Stimulated activated CD4-positive, alpha-beta T cell treated with anti-CD3 and anti-CD28 coated beads, Interleukin-2, amount 100 ng/mL, for 4 hours (primary cell): ENCODE measurements at places on chromosomes 2 and 18.

DNA sequence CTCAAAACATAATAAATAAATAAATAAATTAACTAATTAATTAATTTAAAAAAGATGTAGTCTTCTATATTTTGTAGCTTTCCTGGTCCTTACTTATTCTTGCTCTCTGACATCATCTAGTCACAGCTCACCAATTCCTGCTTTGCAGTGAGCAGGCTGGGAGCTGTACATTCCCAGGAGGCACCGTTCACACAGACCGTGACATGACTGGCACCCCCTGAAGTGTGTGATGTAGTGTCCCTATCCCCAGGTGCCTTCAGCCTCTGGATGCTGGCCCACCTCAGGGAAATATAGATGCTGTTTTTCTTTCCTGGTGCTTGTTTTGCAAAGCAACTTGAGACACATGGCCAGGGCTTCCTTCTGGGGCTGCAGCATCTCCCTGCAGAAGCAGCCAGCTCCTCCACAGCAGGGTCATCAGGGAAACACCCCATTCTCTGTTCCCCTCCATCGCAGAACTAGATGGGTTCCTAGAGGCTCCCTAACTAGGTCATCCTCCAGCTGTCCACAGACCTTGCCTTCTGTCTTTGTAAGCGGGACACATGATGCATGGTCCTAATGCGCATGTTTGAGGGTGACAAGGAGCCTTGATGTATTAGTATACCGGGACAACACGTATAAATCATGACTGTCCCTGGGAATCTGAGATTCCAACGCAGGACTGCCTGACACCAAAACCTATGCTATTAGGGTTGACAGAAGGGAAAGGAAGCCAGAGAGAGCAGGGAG is 76.4 kb downstream of the RHOB start:
- no peak for DNase-seq

DNA sequence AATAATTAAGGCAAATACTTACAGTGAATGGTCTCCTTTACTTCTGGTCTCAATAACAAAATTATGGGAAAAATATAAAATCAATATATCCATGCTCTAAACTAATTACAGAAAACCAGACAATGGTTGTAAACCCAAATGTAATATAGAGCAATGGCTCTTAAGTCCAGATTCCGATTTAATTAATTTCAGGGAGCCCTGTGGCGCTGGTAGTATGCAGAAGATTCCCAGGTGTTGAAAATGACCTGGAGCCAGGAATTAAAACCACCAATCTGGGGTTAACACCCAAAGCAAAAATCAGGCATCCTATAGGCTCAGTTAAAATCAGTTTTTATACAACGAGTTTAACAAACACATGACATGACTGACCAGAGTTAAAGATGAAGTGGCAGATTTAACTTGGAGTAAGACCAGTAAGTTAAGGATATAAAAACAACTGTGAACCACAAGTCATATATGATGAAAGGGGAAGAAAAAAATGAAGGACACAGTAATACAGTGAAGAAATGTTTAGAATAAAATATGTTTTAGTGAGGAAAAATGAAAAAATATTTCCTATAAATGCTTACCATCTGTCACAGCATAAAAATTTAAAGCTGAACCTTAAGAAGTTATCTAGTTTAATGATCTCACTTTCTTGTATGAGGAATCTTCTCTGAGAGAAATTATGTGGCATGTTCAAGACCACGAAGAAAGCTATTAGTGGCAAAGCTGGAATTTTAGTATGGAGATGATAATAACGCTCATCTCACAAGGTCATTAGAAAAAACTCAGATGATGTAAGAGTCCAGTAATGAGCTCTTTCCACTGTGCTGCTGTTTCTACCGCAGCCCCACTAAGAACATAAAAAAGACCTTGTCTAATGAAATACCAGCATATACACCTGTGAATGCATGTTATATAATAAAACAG is 45.8 kb upstream of the FLACC1 start:
- no peak for DNase-seq

DNA sequence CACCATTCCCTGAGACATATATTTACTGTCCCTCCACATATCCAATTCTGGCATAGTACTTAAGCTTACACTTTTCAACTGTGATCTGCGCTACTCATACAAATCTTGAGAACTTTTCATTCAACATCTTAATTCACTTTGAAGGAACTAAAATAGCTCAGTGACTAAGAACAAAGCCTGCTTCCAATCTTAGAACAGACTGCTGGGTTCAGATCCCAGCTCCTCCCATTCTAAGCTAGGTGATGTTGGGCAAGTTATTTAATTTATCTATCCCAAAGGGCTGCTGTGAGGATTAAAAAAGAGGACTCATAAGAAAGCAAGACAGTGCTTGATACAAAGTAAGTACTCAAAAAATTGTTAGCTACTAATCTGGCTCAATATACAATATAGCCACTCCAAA is 57.9 kb downstream of the UGP2 start:
- DNase-seq = no peak

DNA sequence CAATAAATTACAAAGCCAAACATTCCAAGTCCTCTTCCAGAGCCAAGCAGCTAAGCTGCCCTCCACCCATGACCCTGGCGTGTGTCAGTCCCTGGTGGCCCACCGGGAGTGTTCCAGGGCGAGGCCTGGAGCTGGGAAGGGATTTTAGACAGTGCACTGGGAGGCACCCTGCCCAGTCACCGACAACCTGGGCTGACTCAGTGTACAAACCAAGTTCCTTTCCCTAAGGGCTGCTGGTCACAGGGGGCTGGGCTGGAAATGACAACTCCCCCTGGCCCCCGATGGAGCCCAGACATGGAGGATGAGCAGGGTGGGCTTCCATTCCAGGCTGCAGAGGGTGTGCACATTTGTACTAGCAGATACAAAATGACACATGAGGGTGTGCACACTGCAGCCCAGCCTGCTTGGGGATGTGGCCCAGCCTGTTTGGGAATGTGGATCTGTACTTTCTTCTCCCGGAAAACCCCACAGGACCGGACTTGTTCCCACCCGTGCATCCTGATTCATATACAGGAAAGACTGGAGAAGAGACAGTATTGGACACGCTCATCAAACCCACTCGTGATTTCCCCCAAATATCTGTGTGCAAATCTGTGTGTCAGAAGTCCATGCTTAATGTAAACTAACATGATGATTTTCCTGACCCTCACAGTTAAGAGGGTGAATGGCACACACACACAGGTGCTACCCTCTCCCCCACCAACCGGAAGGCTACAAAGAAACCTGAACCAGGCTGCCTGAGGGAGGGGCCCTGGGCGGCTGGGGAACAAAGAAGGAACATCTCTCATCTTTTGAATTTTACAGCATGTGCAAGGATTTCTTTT is 58.9 kb downstream of the NDUFA10 start:
- no peak for DNase-seq

DNA sequence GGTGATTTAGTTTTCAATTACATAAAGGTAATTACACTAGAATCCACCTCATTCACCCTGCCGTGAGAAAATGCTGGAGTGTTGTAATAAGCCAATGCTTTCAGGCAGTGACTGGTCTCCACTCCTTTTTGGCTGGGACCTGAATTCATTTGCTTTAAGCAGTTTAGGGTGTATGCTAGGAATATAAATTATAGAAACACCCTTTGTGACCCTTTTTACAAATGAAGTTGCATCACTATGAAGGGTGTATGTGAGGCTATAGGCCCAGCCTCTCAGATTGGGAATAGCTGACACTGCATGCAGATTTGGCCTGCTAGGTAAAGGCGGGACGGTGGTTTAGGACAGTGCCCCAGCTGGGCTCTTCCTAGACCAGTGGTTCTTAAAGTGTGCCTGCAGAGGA is 50.8 kb upstream of the NFE2L2 start:
- DNase-seq = no peak

- DNase-seq = no peak
Observed at GRCh38 chr2:22450831-22451230, 934.1 kb upstream of the KLHL29 start.

DNA sequence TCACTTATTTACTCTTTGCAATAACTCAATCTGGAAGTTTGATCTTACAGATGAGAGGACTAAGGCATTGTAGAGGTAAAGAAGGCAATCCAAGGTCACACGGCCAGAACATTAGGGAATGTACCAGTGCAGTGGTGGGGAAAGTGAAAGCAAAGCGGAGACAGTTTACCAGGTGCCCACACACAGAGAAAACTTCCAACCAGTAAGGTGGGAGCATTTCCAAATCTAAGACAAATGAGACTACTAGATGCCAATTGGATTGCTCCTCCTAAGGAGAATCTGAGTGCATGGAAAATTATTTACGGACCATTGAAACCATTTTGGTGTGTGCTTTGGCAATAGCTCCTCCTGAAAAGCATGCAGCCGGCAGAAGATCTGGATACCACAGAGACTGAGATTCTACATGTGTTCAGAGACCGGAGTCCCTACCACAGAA is 34.9 kb downstream of the SLC20A1 start:
- DNase-seq = no peak

GRCh38 chr2:53103679-53104078 is 663.9 kb upstream of the CHAC2 start:
- DNase-seq = no peak

DNA sequence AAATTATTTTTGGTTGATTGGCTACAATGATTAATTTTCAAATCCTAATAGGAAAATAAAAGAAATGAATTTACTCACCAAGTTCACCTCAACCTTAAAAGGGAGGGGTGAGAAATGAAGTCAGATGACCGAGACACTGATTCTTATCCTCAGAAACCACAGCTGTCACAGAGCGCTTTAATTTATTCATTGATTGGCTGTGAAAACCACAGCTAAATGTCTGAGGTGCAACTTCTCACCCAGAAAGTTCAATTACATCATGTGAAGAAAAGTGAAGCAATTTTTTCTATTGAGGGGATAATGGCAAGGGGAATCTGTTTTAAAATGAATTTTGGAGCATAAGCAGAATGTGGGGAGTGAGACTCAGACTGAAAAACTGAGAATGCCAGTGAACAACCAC is 128.4 kb downstream of the RNF152 start:
- no peak for DNase-seq

DNA sequence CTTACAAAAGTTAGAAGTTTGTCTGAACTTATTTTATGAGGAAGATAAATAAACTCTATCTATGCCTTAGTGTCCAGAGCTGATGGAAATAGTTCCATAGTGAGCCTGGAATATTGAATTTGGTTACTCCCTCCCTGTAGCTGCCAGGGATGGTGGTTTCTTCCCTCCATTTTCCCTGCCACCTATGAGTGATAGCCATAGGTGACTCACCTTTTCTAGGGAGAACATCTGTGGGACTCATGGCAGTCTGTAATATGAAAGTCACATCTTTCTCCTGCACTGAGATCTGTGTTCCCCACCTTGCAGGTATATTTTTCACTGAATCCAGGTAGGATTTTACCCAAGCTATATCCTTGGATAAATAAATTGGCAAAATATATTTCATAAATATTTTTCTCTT is 148.8 kb downstream of the TPGS2 start:
- no peak for DNase-seq

- no peak for DNase-seq
Observed at GRCh38 chr2:235343156-235343774, 150.6 kb upstream of the AGAP1 start.

GRCh38 chr2:186584053-186584452 is 5.8 kb upstream of the ITGAV start:
- DNase-seq = no peak

- DNase-seq = no peak
Observed at GRCh38 chr18:55465313-55465712, 122.7 kb downstream of the TCF4 start.

DNA sequence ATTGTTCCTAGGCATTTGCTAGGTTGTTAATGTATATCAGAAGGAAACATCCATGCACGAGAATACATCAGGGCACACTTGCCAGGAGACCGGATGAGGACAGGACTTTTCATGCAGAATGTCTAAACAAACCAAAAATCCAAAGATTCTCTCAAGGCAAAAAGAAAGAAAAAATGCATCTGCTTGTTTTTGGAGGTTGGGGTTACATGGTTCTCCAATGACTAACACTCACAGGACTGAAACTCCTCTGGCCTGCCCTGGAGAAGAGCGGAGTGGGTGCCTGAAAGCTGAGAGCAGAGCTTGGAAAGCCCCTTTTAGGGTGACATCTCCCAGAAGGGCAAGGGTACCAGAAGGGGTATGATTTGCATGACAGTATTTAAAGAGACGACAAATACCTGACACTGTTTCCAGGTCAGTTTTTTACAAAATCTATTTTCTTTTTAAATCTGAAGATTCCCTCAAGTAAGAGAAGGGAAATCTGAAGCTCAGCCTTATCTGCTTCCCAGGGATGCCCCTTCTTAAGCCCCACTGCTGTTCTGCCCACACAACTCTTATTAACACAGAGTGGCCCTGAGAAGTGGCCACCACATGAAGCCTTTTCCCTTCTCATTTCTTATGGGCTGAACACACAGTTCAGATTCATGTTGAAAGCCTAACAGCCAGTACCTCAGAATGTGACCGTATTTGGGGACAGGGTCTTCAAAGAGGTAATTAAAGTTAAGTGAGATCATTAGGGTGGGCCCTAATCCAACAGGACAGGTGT is 216.4 kb downstream of the STK39 start:
- no peak for DNase-seq

DNA sequence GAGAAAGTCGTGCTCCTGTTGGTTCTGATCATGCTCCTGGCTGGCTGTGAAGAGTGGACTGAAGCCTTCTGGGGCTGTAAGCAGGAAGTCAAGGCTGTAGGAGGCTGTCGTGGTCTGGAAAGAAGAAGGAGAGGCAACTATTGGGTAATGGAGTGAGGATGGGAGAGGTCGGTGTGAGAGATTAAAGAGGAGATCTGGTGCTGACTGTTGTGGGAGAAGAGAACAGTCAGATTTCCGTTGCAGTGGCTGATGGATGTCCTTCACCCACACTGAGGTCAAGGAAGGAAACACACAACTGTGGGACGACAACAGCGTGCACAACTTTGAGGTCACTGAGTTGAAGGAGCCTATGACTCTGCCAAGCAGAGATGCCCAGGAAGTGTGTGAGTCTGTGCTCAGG is 2.8 kb upstream of the PSMD1 start:
- no peak for DNase-seq

DNA sequence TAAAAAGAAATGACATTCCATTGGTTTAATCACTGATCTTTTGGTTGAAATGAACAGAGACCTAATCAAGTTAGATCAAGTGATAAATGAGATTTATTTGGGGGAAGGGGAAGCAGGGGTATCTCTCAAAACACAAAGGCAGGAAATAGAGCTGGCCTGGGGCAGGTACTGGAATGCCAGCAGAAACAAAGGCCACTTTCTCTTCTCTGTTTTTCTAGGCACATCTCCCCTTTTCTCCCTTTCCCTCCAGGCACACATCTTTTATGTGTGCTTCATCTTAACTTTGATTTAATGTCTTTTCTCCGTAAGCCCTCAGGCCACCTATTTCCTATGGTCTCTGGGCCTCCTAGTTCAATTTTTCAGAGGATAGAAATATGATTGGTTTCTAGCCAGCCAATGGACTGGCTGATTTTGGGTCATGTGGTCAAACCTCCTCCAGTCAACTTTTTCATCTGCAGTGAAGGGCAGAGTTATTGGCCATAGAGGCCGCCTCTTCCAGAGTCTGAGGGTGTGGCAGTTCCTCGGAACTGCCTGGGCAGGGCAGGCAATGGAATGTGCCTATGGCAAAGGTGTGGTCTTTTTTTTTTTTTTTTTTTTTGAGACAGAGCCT is 58.9 kb upstream of the FAM136A start:
- no peak for DNase-seq
